CD4-positive, CD25-positive, alpha-beta regulatory T cell (primary cell): ENCODE measurements at places on chromosomes 2 and 18. TPM values are rescaled to one million over a fixed set of nuclear protein-coding genes. Genes with fewer than 3 reads are reported as not detected.

Gene GCFC2
- 27.8 TPM for polyA plus RNA-seq

GRCh38 chr18:1014951-1015624, 110.4 kb downstream of the ADCYAP1 start:
- no peak overlapping the region for H3K27ac ChIP-seq
- H3K4me3 ChIP-seq, result no peak overlapping the region
- no peaks in the 10 kb centered on the region for H3K36me3 ChIP-seq
- no peak for DNase-seq

DNA sequence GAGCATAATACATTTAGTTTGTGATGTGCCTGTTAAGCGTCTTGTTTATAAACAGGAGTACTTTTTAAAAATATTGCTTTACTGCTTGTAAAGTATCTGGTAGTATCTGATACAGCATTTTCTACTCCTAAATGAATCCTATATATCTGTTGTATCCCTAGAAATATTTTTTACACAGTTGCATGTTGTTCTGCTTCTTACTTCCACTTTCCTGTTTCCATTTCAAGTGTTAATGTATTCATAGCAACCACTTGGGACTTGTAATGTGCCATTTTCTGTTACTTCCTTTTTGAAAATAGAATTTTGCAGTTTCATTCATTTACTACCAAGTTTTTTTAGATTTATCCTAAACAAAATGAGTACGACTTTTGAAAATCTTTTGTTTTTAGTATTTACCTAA, 24.9 kb downstream of the CCNT2 start:
- H3K27me3 ChIP-seq, result no peaks in the 10 kb centered on the region
- no peak overlapping the region for H3K27ac ChIP-seq
- H3K4me1 ChIP-seq, result peaks cover under 1% of the 10 kb centered on the region
- DNase-seq, result no peak

Gene RND3
- not detected for polyA plus RNA-seq
